ENCODE measurements at places on chromosomes 11 and 22. TPM values are rescaled to one million over a fixed set of nuclear protein-coding genes. Genes with fewer than 3 reads are reported as not detected.

- no peak for DNase-seq
Observed at GRCh38 chr22:29105468-29105867, 32.6 kb downstream of the KREMEN1 start.

- DNase-seq, result no peak
Observed at GRCh38 chr11:46252373-46252914, 25.0 kb upstream of the CREB3L1 start.

GRCh38 chr11:22677153-22677903, 10.9 kb downstream of the GAS2 start:
- peak; percentile 53 for DNase-seq

DNA sequence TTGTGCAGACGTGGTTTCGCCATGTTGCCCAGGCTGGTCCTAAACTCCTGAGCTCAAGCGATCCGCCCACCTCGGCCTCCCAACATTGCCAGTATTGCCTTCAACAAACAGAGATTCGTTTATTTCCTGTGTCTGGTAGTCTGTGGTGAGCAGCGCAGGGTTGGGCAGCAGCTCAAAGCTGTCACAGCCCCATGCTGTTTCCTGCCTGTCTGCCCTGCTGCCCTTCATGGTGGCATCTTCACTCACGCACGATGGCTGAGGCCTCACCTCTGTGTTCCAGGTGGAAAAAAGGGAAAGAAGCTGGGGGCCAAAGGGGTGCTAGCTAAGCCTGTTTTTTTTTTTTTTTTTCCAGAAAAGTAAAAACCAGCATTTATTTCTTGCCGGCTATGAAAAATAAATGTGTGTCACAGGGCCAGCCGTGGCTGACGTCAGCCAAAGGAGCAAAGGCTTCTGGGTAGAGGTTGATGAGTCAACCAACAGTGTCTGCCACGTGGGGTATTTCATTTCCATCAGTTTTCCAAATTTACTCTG, 28.8 kb downstream of the TBC1D22A start:
- DNase-seq, result no peak

DNA sequence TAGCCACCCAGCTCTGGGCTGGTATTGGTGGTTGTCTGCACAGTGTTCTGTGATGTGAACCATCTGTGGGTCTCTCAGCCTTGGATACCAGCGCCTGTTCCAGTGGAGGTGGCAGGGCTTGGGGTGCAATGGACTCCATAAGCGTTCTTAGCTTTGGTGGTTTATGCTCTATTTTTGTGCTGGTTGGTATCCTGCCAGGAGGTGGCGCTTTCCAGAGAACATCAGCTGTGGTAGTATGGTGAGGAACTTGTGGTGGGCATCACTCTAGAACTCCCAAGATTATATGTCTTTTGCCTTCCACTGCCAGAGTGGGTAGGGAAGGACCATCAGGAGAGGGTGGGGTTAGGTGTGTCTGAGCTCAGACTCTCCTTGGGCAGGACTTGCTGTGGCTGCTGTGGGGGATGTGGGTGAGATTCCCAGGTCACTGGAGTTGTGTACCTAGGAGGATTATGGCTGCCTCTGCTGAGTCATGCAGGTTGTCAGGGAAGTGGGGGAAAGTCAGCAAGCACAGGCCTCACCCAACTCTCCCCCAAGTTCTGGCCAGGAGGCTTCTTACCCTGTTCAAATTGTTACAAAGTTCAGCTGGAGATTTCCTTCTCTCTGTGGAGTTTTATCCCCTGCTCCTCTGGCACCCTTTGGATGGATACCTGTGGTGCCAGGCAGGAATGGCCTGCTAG, 47.2 kb downstream of the MRGPRX2 start:
- no peak for DNase-seq

DNA sequence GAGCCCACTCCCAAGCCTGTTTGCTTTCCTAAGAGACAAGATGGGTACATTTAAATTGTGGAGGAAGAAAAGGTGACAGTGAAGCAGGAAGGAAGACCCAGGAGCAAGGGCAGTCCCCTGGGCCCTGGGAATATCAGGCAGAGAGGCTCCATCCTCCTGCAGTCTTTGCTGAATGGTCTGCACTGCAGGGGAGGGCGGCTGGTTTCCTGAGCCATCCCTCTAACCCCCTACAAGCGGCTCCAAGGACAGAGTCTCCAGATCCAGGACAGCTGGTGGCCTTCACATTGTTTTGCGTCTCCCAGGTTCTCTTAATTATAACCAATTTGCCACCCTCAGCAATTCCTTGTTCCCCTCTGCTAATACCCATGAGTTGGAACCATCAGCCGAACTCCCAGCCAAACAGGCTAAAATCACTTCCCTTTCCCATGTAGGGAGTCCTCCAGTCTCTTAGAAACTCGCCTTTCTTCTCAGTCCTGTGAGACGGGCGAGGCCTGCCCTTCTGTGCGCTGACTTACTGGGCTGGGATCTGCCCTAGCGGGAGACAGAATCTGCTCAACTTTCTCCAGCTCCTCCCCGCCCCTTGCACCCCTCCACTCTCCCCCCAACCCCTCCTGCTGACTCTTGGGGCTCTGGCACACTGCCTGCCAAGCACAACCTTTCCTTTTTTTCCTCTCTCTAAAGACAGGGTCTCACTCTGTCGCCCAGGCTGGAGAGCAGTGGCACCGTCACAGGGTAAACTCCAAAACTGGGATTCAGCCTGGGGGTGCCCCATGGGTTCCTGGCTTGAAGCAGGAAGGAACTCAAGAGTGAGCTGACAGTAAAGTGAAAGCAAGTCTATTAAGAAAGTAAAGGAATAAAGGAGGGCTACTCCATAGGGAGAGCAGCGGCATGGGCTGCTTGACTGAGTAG, 53.4 kb upstream of the EMID1 start:
- DNase-seq, result peak; percentile 34

GRCh38 chr11:35632301-35632700, 14.0 kb downstream of the FJX1 start:
- no peak for DNase-seq

- peak; percentile 16 for DNase-seq
Observed at GRCh38 chr11:89493431-89493830, 2.3 kb upstream of the NOX4 start.

GRCh38 chr11:119936426-119936825, 201.5 kb downstream of the TRIM29 start:
- DNase-seq, result peak; percentile 7

DNA sequence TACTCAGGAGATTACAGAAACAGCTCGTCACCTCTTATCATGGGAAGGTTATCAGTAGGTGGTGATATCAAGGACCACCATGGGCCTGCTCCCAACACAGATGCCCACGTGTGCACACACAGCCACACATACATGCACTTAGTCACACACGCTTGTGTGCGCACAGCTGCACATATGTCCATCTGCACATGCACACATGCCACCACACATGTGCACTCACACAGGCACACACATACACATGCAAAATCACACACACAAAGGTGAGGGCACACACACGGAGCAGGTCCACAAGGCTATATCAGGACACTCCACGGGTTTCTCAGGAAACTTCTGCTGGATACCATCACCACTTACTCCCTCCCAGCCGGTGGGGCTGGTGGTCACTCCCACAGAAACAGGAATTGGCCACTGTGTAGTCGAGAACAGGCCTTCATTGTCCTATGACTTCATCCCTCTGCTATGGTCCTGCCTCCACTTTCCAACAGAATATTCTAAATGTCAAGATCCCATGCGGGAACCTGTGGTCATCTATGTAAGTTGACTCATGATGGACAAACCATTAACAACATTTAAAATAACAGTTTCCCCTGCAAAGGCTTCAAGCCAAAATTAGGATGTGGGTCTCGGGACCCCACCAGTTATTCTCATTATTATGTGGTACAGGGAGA, 2.2 kb downstream of the C11orf24 start:
- DNase-seq, result no peak

DNA sequence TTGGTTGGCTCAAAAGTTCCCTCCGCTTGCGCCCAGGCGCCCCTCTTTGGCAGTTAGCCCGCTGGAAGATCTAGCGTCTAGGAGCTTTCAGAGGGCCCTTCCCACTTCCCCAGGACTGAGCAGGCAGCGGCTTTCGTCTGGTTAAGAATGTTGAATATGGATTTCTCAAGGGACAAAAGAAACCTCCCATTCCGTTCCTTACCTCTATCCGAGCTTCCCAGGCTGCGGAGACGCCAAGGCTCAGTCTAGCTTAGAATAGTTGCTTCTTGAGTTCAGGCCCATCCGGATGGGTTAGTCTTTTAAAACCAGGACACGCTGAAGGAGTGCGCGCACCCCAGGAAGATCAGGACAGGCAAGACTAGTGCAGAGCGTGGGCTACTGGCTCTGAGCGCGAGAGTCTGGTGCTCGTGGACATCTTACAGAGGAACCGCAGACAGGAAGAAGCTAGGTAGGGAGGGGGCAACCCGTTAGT, 1.6 kb downstream of the NELL1 start:
- DNase-seq, result no peak

DNA sequence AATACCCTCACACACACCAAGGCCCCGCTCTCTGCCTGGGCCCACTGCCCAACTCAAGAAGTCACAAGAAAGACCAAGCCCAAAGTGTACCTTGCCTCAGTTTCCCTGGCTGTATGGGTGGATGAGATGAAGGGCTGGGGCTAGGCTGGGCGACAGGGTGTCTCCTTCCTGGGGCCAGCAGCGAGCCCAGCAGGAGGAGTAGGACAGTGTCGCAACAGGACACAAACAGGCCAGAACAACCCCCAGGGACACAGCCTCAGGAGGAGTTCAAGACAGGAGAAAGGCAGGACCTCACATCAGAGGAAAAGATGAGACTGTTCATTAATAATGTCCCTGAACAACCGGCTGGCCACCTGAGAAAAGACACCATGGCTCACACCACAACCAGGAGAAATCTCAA, 13.3 kb downstream of the CSNK1E start:
- no peak for DNase-seq

GRCh38 chr22:24707470-24707801, 67.1 kb downstream of the PIWIL3 start:
- no peak for DNase-seq

- peak; percentile 19 for DNase-seq
Observed at GRCh38 chr11:34977089-34977912, 60.9 kb downstream of the PDHX start.

DNA sequence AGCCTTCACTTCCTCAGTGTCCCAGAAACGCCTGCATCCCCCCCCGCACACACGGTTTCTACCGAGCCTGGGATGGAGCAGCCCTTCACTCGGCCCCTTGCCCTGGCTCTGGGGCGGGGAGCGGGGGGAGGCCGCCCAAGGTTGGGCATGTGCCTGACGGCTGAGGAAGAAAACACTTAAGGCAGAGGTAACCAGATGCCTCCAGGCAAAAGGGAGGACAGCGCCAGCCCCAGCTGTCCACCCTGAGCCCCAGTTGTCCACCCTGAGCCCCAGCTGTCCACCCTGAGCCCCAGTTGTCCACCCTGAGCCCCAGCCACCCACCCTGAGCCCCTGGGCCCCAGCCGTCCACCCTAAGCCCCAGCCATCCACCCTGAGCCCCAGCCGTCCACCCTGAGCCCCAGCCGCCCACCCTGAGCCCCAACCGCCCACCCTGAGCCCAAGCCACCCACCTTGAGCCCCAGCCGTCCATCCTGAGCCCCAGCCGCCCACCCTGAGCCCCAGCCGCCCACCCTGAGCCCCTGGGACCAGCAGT, 3.8 kb upstream of the TTLL8 start:
- DNase-seq, result no peak

DNA sequence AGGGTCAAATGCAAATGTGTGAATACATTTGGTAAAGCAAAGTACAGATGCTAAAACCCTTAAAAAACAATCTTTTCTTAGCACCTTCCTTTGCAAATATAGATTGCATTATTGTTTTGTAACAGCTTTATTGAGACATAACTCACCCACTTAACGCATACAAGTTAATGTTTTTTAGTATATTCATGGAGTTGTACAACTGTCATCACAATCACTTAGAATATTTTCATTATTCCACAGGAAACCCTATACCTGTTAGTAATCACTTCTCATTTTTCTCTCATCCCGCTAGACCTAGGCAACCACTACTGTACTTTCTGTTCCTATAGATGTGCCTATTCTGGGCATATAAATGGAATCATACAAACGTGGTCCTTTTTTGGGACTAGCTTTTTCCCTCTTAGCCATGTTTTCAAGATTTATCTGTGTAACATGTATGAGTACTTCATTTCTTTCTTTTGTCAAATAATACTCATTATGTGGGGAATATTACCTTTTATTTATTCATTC, 34.7 kb downstream of the PPP6R3 start:
- no peak for DNase-seq

DNA sequence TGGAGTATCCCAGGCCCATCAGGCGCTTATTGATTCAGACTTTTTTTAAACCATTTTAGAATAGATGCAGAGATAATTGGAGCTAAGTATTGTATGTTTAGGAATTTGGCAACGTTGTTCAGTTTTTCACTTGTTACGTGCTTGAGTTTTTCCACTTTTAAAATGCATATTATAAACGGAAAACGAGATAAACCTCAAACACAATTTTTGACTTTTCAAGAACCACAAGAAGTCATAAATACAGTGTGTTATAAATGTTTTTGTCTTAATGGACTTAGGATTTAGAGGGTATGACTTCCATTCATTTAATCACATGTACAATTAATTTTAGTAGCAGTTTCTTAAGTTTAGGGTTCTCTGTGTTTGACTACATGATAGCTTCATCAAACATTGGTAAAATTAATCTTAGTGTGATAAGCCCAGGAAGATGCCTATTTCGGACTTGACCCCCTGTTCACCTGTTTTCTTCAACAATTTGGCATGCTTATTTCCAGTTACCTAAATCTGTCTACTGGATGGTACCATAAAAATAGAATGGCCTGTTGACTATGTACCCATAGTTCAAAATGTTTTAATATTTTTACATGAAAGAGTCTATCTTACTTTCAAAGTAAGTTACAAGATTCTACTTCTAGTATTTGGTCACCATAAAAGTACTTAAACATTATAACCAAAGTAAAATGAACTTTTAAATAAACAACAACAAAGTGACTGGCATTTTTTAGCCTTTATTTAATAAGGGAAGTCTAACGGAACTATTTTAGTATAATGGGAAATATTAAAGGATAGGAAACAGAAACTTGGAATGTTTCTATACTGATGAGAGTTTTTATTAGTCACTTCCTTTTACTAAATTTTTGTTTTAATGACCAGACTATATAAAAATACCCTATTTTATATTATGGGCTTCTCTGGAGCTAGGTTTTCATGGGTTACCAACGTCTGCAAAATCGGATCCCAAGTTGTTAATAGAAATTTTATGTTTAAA, 1.4 kb downstream of the ZC3H12C start:
- no peak for DNase-seq

Gene C11orf42
- 0.42 TPM for polyA plus RNA-seq

Gene SEPTIN5
- polyA plus RNA-seq, result 102 TPM

Gene TTC28
- polyA plus RNA-seq, result 24.0 TPM

Gene AGBL2
- 0.16 TPM for polyA plus RNA-seq

Gene TEAD1
- 120 TPM for polyA plus RNA-seq

Gene WBP2NL
- 1.1 TPM for polyA plus RNA-seq

Gene DBX1
- 3.8 TPM for polyA plus RNA-seq

Gene CRYBB2
- 0.58 TPM for polyA plus RNA-seq

Gene PHRF1
- polyA plus RNA-seq, result 15.4 TPM

Gene KIAA1671
- polyA plus RNA-seq, result 25.5 TPM

Gene CHRDL2
- polyA plus RNA-seq, result 5.5 TPM

Gene BSCL2
- polyA plus RNA-seq, result 19.9 TPM
